Naive thymus-derived CD8-positive, alpha-beta T cell (primary cell): ENCODE measurements at places on chromosomes 4 and X.

DNA sequence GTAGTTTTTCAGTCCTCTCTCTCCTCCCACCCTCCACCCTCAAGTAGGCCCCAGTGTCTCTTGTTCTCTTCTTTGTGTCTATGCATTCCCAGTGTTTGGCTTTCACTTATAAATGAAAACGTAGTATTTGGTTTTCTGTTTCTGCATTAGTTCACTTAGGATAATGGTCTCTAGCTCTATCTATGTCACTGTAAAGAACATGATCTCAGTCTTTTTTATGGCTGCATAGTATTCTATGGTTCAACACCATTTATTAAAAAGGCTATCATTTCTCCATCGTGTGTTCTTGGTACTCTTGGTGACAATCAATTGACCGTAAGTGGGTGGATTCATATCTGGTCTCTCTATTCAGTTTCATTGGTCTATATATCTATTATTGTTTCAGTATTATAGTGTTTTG lies 18.7 kb upstream of the IL2 start:
- no peak for DNase-seq

DNA sequence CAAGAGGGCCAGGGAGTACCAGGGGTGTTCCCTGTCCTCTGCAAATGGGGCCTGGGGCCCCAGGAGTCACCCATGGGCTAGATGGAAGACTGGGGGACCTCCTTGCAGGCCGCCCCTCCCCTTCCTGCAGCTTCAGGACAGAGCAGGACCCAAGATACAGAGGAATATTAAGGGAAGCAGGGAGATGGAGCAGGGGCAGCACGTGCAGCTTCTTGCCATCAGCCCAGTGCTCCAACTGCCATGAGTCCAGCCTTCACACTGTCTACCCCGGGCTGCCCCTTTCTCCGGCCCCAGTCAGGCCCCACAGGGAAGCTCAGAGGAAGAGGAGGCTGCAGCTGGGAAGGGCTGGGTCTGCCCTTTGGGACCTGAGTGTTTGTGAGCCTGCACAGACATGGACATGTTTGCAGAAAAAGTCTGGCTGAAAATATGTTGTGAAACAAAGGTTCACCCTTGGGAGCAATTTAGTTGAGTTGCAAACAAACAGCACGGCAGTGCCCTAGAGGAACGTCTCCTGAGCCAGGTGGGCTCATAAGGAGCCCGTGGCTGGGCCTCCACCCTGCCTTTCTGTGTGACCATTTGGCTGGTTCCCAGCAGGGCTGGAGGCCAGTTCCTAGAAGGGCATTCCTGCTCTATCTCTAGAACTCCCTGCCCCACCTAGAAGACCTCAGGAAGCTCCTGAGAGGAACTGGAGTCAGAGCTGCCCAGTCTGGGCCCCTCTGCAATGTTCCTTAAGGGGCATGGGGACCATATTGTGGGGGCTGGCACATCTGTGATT lies 8.9 kb downstream of the FATE1 start:
- DNase-seq = no peak

DNA sequence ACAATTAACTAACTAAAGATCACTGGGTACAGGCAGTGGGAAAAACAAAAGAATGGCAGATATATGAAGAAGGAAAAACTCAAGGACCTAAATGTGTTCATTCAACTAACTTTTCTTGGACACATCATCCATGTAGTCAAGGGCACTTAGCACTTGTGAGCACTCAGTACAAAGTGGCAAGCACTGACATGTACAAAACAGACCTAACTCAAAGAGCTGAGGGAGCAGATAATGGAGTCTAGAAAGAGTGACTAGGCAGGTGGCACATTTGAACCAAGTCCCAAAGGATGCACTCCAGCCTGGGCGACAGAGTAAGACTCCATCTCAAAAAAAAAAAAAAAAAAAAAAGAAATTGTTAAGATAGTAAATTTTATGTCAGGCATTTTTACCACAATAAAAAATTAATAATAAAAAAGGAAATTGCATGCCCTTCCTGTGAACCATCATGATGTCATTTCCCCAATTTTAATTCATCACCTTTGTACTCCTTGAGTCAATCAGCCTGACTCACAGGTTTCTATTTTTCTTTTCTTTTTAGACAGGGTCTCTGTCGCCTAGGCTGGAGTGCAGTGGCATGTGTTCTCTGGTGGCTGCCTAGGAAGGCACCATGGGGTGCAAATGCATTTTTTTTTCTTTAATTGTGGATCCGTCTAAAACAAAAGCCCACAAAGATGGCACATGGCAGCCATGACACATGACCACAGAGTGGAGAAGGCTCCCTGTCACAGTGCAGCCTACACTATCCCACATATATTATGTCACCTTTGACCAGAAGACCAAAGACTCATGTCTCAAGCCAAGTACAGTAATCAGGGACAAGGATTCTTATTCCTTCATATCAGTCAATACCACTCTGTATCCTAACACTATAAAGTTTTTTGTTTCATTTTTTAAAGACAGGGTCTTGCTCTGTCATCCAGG lies 91.9 kb downstream of the CHST7 start:
- no peak for DNase-seq

GRCh38 chrX:118337687-118338086 lies 8.2 kb upstream of the WDR44 start:
- DNase-seq = no peak

DNA sequence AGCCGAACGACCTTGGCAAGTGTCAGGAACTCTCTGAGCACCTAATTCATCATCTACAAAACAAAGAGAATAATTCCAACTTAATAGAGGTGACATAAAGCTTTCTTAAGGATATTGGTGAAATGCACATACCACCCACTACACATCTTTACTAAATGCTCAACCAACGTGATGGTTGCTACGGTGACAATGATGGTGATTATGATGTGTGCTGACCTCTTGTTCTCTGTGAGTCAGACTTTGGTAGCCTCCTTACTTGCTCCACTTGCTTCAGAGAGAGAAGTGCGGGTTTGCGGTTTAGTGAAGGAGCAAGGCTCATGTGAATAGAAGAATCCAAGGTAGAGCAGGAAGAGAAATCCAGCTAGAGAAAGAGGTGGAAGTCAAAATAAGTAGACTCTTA lies 52.8 kb upstream of the CLNK start:
- DNase-seq = no peak
